ENCODE measurements at places on chromosomes 3 and 15. TPM values are rescaled to one million over a fixed set of nuclear protein-coding genes. Genes with fewer than 3 reads are reported as not detected.

GRCh38 chr3:100561459-100562158 is 47.8 kb upstream of the ADGRG7 start:
- no peak for DNase-seq

- DNase-seq, result no peak
These were observed 30.6 kb downstream of the CYP19A1 start for GRCh38 chr15:51307811-51308210.

- no peak for DNase-seq
These were observed 13.4 kb downstream of the HTR3C start for GRCh38 chr3:184066211-184066610.

DNA sequence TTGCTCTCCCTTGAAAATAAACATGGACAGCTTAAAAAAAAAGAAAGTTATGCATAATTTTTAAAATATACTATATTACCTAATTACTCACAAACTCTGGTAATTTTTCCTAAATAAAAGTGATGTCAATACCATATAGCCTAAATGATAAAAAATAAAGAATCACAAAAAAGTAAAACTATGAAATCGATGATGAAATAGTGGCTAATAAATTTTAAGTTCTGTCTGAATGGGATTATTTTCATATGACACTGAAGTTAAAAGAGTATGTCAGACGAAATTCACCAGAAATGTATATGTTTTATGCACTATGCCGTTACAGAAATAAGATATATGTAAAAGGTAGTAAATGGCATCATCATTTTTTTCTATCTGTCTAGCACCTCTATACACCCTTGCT is 51.4 kb downstream of the FSIP1 start:
- DNase-seq, result no peak

DNA sequence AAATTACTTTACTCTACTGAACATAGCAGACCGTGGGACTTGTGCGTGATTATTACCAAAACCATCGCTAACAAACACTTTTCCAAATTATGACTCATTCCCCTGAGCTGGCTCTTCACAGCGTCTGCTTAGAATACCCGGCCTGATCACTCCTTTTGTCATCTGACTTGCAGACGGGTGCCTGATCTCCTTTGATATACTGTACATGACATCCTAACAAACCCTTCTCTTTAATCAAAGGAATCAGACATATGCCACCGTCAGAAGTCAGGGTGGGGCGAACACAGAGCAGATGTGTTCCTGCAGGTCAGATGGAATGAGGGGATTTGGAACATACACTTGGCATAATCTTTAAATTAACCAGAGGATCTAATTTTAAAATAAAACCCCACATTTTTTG is 48.5 kb upstream of the SH3GL3 start:
- DNase-seq, result no peak

GRCh38 chr3:106033654-106034053 is 164.8 kb upstream of the CBLB start:
- no peak for DNase-seq

GRCh38 chr3:167228135-167228534 is 152.0 kb downstream of the ZBBX start:
- DNase-seq, result no peak

- no peak for DNase-seq
These were observed 52.8 kb downstream of the ATP8B4 start for GRCh38 chr15:50066202-50066601.

GRCh38 chr3:55720614-55721013 is 233.5 kb upstream of the WNT5A start:
- DNase-seq, result no peak

GRCh38 chr15:90322538-90322937 is 29.5 kb upstream of the ZNF774 start:
- no peak for DNase-seq

DNA sequence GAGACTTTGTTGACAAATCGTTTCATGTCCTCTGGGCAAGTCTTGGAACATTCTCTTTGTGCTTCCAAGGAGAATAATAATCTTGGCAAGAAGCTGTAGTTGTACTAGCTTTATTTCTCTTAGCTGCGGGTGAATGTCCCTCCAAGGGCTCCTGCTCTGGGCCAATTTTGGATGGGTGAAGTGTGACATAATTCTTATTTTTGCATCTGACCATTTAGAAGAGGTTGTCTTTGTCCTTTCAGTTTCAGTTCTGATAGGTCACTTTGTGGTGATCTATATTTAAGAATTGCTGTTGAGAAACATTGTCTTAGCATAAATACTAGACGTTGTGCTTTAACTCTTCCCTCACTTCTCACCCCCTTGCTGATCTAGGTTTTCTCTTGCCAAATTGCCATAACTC is 164.8 kb upstream of the RORA start:
- no peak for DNase-seq

- DNase-seq, result no peak
These were observed 637 bp upstream of the CCNDBP1 start for GRCh38 chr15:43184407-43185124.

DNA sequence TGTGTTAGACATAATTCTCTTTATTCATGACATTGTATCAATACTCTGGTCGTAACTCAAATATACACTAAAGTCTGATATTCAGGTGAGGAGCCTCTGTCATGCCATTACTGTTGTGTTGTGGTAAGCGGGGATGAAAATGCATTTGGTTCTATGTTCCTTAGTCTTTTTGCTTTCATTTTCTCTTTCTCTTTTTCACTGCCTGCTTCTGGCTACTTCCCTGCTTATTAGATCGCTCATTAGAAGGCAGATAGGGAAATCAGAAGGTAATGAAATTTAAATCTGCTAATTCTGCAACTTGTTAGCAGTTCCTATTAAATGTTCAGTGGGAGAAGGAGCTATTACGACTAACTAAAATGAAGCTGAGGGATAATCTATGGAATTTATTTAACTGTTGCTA is 345.0 kb downstream of the GRM7 start:
- DNase-seq, result no peak

- DNase-seq, result no peak
These were observed 3.9 kb upstream of the DNASE1L3 start for GRCh38 chr3:58214484-58215316.

GRCh38 chr3:52216585-52217408 is 8.6 kb downstream of the TLR9 start:
- DNase-seq, result no peak

GRCh38 chr15:63232405-63232804 is 43.0 kb downstream of the RAB8B start:
- no peak for DNase-seq

DNA sequence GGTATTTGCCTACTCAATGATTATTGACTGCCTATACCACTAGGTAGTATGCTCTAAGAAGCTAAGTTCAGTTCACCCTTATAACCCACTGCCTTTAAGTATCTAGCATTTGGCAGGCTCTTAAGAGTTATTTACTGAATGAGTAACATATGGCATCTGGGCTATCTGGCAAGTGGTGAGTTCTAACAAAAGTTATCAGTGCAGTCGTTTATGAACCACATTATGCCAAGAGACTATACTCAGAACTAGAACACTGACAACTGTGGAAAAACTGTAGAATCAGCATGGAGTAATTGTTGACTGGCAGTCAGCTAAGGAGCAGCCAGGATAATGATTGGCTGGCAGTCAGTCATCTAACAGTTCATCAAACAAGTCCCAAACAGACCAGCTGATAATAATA is 25.8 kb downstream of the RAF1 start:
- no peak for DNase-seq

TMCO5A gene
- not detected for total RNA-seq

RHOV gene
- not detected for total RNA-seq

PAK6 gene
- total RNA-seq, result 0.78 TPM

COL6A5 gene
- total RNA-seq, result not detected

FOXB1 gene
- not detected for total RNA-seq

PGBD4 gene
- 0.27 TPM for total RNA-seq

FGF7 gene
- total RNA-seq, result 12.7 TPM

ALDH1A2 gene
- 4.3 TPM for total RNA-seq

SMAD6 gene
- 73.3 TPM for total RNA-seq

SCN11A gene
- 0.07 TPM for total RNA-seq

SCN10A gene
- total RNA-seq, result not detected

ANKUB1 gene
- total RNA-seq, result not detected

PLAAT1 gene
- not detected for total RNA-seq
